ENCODE measurements at places on chromosomes 6 and 20.

GRCh38 chr20:53718142-53719021, 124.7 kb upstream of the ZNF217 start:
- no peak for DNase-seq

GRCh38 chr6:48670546-48670945, 559.5 kb upstream of the PTCHD4 start:
- no peak for DNase-seq

DNA sequence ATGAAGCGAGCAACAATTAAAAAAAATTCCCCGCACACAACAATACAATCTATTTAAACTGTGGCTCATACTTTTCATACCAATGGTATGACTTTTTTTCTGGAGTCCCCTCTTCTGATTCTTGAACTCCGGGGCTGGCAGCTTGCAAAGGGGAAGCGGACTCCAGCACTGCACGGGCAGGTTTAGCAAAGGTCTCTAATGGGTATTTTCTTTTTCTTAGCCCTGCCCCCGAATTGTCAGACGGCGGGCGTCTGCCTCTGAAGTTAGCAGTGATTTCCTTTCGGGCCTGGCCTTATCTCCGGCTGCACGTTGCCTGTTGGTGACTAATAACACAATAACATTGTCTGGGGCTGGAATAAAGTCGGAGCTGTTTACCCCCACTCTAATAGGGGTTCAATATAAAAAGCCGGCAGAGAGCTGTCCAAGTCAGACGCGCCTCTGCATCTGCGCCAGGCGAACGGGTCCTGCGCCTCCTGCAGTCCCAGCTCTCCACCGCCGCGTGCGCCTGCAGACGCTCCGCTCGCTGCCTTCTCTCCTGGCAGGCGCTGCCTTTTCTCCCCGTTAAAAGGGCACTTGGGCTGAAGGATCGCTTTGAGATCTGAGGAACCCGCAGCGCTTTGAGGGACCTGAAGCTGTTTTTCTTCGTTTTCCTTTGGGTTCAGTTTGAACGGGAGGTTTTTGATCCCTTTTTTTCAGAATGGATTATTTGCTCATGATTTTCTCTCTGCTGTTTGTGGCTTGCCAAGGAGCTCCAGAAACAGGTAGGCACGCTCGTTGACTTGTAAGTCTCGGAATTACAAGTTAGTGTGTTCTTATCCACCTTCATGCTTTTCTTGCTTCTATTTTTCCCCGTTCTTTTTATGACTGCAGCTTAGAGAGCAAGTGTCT, at the start of gene EDN1:
Gene EDN1 (plus strand): TSS at position 429 of the 888 bp plus-strand sequence. CDS start 269 bp downstream, at position 698.
- peak; percentile 93 for DNase-seq

- DNase-seq = peak; percentile 54
Measured at GRCh38 chr20:64090165-64090564, 6.0 kb upstream of the LKAAEAR1 start.

- no peak for DNase-seq
Measured at GRCh38 chr20:61775423-61775822, 290.3 kb downstream of the TAF4 start.

DNA sequence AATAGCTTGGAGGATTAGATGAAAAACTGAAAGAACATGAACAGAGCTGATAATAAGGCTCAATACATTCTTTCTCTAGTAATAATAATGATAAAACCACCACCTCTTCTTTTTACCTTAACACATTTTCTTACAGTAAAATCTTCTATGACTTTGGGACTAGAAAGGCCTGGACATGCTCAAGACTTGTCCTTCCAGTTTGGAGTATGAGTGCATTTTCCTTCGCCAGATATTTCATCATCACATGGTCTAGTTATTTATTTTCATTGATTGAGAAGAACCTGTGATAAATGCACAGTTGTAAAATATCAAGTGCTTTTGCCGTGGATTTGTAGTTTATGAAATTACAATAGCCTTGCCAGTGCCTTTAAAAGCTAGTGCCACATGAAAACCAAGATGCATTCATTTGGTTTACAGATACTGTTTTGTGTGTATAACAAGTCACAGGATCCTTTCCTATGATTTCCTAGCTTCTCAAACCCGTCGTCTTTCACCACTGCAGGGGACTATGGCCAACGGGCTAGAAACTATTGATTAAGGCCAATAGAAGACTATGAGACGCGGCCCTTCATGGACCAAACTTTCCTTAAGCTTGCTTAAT, 200.2 kb upstream of the ZNF217 start:
- DNase-seq = no peak

DNA sequence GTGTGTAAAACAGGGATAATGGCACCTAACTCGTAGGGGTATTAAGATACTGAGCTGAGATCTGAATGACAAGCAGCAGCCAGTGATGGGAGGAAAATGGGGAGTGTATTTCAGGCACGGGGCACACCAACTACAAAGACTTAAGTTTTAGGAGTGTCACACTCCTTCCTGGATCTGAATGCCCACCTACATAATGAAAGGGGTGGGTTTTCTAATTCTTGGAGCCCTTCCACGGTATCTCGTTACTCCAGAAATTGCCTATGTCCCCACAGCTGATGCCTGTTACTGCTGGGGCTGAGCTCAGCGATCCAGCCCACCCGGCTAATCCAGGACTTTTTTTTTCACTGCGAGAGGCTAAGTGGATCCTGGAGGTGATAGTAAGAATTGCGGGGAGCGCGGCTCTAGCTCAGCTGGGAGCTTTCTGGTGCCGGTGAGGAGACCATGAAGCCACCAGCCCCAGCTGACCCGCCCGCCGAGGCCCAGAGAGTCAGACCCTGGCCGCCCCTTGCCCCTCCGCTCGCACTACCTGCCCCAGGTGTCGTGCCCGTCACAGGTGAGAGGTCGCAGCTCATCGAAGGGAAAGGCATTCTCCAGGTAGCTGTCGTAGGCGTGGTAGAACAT, 727 bp downstream of the EDEM2 start:
- peak; percentile 71 for DNase-seq

DNA sequence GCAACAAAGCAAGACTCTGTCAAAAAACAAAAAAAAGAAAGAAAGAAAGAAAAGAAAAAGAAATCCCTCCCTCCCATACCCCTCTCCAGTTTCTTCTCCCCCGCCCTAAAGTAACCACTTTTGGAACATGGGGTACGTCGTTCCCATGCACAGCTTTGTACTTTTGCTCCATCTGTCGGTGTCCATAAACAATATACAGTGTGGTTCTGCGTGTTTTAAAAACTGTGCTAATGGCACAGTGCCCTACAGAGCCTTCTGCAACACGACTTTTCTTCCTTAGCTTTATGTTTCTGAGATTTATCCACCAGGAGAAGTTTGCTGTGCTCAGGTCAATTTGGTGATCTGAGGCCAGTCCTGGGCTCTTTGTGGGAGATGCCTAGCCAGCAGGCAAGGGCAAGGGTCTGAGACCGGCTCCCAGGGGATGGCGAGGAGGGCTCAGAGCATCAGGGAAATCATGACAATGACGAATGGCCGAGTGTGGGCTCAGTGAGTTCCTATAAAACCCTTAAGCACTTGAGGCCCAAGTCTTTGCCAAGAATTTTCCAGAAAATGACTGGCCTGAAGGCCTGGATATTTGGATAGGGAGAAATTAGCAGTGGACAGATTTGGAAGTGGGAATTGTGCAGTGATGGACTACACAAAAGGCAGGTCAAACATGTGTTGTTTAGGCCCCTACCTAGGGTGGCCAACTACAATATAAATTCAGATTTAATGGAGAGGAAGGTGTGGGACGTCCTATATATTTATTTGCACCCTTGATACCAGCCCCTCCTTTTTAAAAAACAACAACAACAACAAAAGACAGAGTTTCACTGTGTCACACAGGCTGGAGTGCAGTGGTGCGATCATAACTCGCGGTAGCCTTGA, 1.9 kb upstream of the BCAS4 start:
- DNase-seq = no peak

DNA sequence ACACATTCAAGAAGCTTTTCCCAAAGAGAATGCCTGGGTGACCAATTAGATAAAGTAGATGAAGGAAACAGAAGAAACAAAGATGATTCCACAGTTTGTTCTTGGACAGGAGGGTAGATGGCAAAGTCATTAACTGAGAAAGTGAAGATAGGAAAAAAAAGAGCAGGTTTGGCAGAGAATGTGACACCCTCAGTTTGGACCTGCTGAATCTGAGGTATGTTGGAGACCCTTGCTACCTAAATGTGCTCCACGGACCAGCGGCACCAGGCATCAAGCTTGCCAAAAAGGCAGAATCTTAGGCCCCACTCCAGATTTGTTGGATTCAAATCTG, 49.7 kb downstream of the ARHGAP18 start:
- no peak for DNase-seq

DNA sequence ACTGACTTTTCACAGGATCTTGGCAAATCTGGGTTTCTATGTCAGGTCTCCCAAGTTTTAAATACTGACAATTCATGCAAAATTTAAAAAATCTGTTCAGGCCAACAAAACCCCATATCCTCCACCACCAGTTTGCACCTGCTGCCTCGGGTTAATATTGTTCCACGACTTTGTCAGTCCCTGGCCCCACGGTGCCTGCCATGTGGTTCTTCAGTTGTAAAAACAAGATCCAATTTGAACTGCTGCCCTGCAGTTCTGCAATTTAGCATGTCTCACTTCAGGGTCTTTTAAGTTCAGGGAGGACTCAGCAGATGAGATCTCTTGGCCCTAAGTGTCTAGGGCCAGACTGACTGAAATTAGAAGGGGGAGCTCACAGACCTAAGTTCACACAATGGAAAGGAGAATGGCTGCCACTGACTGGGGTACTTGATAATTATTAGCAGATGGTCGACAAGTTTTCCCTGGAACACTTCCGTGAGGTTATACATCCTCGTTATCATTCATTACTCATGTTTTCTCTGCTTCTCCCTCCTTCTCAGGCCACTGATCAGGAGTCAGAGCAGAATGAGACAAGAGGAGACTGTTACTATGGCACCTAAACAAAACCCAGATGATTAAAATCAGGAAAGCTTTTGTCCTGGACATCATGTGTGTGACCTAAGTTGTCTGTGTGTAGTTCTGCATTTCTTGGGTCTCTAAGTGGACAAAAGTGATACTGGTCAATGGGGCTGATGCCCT, 223.6 kb downstream of the KIF16B start:
- DNase-seq = no peak

DNA sequence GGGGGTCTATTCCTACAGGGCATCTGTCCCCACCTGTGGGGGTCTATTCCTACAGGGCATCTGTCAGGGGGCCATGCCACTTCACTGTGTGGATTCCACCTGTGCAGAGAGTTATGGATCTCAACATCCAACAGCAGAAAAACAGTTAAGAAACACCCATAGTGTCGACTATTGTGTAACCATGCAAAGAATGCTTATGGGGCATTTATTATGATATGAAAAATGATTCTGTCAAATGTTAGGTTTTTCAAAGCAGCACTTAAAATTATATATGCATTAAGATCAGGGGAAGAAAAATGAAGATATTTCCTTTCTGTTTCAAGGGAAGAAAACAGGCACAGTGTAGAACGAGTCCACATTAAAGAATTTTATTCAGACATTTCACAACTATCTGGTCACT, 2.9 kb downstream of the GPR31 start:
- no peak for DNase-seq

GRCh38 chr6:34955442-34955841, 66.4 kb downstream of the ANKS1A start:
- no peak for DNase-seq

GRCh38 chr6:41638935-41639808, 904 bp downstream of the MDFI start:
- DNase-seq = peak; percentile 82

- DNase-seq = no peak
Measured at GRCh38 chr20:59775687-59776055, 157.8 kb downstream of the SYCP2 start.

DNA sequence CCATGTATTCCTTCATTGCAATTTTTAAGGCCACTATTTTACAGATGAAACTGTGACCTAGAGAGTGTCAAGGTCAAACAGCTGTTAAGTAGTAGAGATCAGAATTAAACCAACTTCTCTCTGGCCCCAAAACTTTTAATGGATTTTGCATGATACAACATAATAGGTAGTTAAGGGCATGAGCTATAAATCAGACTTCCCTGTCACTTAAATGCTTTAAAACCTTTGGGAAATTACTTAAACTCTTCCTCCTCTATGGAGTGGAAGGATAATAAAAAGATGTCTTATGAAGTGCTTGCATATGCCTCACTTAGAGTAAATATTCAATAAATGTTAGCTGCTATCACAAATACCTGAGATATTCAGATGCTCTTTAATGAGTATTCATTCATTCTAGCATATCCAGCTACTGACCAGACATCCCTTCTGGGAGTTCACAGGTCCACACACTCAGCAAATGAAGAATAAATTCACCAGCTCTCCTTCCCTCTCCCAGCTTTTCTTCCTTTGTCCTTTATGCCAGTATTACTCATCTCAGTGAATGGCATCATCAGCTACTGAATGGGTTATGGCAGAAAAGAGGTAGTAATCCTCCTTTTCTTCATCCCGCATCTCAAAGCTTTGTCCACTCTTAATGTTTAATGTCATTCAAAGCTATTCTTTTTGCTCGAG, 36.2 kb downstream of the EYA4 start:
- no peak for DNase-seq

- DNase-seq = no peak
Measured at GRCh38 chr6:10643201-10643651, 51.2 kb downstream of the C6orf52 start.

DNA sequence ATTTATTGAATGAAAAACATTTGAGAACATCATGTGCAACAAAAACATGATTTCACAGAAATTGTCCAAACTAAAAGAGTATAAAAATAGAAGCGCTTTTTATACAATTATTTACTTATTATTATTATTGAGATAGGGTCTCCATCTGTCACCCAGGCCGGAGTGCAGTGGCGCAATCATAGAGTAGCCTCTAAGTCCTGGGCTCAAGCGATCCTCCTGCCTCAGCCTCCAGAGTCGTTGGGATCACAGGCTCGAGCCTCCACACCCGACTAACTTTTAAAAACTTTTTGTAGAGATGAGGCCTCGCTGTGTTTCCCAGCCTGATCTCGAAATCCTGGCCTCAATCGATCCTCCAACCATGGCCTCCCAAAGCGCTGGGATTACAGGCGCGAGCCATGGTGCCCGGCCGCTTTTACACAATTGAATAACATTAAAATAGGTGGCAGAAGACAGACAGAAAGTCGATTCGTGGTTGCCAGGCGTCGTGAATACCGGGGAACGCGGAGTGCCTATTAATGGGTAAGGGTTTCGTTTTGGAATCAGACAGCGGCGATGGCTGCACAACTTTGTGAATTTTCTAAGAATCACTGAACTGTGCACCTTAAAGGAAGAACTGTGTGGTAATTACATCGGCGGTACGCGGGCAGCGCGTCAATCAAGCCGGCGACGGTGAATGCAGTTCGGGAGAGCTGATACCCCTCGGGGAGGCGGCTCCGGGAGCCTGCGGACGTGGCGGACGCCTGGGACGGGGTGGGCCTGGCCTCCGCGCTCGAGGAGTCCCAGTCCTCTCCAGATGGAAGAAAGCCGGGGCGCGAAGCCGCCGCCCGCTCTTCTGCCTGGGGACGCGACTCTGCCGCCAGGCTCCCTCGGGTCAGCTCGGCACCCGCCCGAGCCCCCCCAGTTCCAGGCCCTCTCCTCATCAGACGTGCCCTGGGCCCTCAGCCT, 807 bp downstream of the TBC1D20 start:
- peak; percentile 60 for DNase-seq

- no peak for DNase-seq
Measured at GRCh38 chr6:160013987-160014868, 45.3 kb downstream of the IGF2R start.
